NCI-H446 treated with DMSO at 0.1 percent for 48 hours (cell line): ENCODE measurements at places on chromosomes 3 and 15.

- no peak for DNase-seq
Observed at GRCh38 chr15:57486833-57487232, 104.9 kb upstream of the MYZAP start.

GRCh38 chr3:40186508-40186907 lies 123.0 kb upstream of the EIF1B start:
- DNase-seq: no peak

GRCh38 chr15:48845123-48845522 lies 32.8 kb upstream of the EID1 start:
- no peak for DNase-seq

- DNase-seq: no peak
Observed at GRCh38 chr3:179018808-179019207, 52.8 kb downstream of the ZMAT3 start.

GRCh38 chr15:34889476-34889875 lies 80.1 kb downstream of the AQR start:
- no peak for DNase-seq

- no peak for DNase-seq
Observed at GRCh38 chr3:123705488-123706285, 120.8 kb upstream of the HACD2 start.

GRCh38 chr15:101162701-101163483 lies 89.0 kb downstream of the CHSY1 start:
- DNase-seq: peak; percentile 71

- DNase-seq: no peak
Observed at GRCh38 chr3:115628075-115628412, 4.7 kb downstream of the GAP43 start.

DNA sequence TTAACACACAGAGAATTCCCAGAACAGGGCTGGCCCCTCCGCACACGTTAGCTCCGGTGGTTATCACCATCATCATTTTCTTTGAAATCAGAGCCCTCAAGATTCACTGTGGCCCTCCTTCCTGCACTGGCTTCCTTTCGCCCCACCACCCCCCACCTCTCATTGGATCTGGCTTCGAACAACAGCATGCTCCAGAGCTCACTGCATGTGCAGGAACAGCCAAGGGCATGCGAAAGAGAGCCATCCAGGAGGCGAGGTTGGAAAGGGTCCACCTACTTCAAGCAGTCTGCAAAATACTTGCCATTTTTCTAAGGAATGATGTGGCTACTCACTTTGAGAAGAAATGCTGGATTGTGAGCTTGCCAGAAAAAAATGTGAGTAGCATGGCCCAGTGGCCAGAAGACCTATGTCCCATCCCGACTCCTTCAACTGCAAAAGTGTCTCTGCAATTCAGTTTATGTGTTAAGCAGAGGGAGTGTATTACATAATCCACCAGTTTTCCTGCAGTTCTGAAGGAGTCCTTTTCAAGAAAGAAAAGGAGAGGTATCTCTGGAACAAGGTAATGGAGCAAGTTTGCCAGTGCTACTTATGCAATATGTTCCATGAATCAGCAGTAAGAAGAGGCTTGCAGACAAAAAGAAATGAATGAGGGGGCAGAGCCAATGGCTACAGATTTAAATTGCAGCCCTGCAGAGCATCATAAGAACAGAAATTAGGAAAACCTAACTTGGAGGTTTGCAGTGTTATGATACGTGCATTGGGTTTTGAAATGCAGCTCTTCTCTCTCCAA lies 92.8 kb downstream of the OCA2 start:
- no peak for DNase-seq

GRCh38 chr3:174270841-174271240 lies 588.3 kb upstream of the NAALADL2 start:
- DNase-seq: no peak

DNA sequence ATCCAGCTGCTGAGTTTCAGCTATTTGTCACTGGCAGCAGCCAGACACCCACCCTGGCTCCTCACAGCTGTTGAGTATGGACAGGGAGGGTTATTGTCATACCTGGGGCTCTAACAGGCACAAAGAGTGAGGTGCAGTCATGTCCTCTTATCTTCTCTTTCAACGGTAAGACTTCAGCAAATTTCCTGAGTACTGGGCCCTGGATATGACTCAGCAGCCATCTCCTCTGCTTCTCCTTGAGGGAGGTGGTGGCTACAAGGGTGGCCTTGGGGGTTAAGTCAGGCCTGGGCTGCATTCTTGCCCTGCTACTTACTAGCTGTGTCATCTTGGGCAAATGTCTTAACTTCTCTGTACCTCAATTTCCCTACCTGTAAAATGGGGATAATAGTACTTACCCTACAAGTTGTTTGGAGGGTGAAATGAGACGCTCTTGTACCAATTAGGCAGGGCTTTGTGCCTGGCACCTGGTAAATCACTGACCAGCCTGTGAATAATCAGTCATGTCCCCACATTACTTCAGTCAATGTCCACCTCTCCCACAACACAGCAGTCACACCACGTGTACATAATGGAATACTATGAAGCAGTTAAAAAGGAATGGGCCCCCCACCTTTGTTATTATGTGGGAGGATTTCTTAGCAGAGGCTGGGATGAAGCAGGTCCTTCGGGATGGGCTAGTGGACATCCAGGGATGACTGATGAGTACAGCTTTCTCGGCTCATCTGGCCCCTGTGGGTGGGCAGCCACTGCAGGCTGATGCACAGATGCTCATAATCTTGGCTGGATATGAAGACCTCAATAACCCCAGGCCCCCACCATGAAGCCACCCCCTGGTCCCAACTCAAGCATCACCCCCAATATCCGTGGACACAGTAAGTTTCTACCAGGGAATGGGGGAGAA lies 528.8 kb downstream of the SHQ1 start:
- no peak for DNase-seq
